ENCODE measurements at places on chromosomes 11 and 22. TPM values are rescaled to one million over a fixed set of nuclear protein-coding genes. Genes with fewer than 3 reads are reported as not detected.
A peak's percentile ranks its signal among the peaks of the same experiment; 100 is the strongest.

DNA sequence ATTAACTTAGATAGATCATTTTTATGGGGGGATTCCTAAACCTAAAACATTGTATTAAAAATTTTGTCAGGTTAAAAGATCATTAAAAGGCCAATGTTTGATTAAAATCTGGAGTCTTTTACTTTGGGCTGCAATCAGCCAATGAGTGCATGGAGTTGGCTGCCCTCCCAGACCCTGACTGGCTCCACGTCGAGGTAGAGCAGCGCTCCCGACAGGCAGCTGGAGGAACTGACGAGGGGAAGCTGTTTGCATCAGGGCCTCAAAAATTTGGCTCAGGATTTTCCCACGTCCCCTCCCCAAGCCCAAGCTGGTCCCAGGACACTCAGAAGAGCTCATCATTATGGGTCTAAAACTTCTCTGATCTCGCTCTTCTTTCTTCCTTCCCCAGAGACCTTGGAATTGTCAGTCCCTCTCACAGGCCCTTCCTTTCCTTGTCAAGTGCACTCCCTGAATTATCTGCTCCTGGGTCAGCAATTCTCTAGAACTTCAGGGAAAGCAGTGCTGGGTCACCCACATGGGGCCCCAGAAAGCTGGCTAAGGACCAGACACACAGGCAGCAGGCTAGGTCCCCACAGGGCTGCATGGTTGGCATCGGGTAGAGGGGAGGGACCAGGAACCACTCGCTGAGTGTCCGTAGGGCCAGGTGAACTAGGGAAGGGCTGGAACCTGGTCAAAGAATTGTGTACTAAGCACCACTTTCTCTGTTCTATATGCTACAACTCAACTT, 119.6 kb upstream of the IGLL5 start:
- peak; percentile 10 for DNase-seq

DNA sequence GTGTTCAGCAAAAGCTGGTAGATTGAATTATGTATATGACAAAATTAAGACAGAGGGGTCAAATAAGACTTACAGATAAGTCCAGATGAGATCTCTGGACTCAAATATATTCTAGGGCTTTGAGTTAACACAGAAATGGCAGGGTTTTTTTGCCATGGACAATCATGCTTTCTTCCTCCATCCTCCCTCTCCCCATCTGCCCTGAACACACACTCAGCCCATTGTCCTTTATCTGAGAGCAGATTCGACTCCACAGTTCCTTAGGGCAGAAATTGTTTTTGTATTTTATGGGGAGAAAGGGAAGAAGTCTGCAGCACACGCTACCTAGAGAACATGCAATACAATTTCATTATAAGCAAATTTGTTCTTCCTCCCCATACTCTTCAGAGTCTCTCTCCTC, 86.8 kb downstream of the SLC1A2 start:
- DNase-seq = no peak

The PLEKHB1 gene
- total RNA-seq = 12.3 TPM

The TTC9C gene
- 34.2 TPM for total RNA-seq

The LDHAL6A gene
- total RNA-seq = not detected

GRCh38 chr11:2666828-2667570, 32.8 kb downstream of the KCNQ1OT1 start:
- peak; percentile 11 for DNase-seq

DNA sequence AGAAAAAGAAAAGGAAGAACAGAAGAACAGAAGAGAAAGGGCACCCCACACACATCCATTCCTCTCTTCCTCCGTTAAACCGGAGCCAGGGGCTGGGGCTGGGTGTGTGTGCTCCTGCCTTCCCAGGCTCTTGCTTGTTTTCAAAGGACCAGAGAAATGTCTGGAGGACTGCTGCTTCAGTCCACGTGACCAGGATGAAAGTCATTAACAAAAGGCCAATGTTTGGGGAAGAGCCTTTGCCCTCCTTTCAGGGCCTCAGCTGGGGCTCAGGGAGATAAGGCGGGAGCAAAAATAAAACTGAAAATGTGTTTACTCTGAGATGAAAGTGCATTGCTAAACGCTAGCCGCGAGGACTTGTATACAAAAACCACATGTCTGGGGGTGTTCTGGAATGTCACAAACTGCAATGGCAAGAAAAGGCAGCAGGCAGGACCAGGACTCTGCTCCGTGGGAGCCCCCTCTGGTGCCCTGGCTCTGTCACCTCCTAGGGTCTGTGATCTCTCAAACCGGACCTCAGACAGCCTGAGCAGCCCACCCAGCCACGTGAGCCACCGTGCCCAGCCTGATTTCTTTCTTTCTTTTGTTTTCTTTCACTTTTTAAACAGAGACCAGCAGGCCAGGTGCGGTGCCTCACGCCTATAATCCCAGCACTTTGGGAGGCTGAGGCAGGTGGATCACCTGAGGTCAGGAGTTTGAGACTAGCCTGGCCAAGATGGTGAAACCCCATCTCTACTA, 31.6 kb upstream of the MYH9 start:
- peak; percentile 86 for DNase-seq

The TEX12 gene
- total RNA-seq = not detected

Data from colonic mucosa (tissue), 4 donors.